ENCODE measurements at places on chromosomes 3 and 15.

DNA sequence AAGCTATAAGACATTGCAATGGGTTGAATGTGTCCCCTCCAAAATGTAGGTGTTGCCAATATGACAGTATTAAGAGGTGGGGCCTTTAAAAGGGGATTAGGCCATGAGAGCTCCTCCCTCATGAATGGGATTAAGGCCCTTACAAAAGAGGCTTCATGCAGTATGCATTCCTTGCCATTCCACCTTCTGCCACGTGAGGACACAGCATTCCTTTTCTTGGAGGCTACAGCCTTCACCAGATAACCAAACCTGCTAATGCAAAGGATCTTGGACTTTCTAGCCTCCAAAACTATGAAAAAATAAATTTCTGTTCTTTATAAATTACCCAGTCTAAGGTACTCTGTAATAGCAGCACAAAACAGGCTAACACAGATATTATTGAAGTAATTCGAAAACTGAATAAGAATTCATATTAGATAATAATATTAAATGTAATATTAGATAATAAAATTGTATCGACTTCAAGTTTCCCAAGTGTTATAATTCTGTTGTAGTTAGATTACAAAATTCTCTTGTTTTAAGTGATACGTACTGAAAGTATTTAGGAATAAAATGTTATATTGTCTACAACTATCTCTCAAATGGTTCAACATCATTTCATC is 29.4 kb upstream of the ATP8B4 start:
- no peak for DNase-seq

DNA sequence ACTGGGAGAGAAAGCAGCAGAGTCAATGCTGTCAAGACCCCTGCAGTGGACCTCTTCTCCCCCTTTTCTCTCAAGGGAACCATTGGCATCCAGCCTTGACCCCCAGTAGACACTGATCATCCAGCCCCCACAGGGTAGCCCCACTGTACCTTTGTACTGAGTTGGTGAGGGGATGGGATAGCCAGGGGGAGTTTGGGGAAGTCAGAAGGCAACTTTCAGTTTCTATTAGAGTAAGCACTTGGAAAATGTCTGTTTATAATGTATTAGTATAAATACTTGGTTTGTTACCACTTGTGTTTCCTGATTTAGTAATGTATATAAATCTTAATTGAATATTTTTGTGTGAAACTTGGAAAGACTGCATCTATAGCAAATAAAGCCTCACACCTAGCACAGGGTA is 25.0 kb downstream of the DAG1 start:
- DNase-seq, result no peak

- DNase-seq, result no peak
Measured at GRCh38 chr3:170154569-170155143, 26.9 kb downstream of the PHC3 start.

DNA sequence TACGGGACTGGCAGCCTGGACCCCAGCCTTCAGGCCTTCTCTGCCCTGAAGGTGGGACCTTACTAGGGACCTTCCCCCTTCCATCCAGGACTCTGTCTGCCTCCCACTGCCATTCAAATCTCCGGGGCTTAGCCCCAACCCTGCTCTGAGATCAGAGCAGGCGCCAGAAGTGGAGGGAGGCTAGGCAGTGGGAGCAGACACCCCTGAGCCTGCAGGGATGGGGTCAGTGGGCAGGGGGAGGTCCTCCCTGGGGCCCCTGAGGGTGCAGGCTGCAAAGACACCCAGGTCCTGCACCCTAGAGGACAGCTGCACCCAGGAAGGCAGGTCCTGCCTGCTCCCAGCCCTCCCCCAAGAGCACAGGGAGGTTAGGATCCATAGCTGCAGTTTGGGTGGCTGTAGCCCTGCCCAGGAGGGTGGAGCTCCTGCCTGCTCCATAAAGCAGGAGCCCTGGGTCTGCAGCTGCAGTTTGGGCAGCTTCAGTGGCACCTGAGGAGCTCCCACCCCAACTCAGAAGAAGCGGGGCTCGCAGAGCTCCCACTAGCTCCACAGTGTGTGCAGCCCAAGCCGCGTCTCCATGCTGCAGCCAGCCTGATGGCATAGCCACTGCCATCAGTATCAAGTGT is 8.1 kb upstream of the POC1A start:
- no peak for DNase-seq

- no peak for DNase-seq
Measured at GRCh38 chr15:73748730-73749129, 4.4 kb downstream of the INSYN1 start.

DNA sequence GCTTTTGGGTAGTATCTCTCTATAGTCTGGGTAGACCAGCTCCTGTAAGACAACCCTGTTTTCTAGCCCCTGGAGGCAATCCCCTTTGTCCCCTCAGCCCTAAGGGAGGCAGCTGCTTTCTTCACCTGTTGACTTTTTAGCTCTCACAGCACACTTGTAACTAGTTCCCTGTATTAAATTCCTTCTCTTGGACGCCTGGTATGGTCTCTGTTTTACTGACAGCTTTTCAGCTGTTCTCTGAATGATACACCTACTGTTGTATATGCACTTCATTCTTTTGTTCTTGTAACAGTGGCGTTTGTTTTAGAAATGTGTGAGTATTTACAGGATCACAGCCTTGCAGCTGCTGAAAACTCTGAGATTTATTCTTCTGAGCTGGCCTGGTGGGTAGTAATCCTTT is 413.0 kb upstream of the RBMS3 start:
- DNase-seq, result no peak

- DNase-seq, result no peak
Measured at GRCh38 chr15:45347033-45347432, 31.3 kb downstream of the GATM start.

DNA sequence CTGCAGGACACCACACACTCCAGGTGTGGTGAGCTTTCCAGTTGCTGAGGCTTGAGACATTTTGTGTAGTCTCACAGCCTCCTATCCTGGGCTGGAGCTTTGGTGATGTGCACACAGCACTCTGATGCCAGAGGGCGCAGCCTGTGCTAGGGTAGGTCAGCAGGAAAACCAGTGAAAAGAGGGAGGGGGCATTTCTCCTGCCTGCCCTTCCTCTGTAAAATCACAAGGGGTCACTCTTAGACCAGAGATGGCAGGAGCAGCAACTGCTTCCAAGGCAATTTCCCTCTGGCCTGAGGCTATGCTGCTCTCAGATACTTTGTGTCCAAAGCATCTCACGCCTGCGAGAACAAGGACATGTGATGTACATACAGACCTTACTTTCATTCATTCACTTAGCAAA is 16.5 kb upstream of the MUSTN1 start:
- no peak for DNase-seq

- DNase-seq, result no peak
Measured at GRCh38 chr3:183085634-183086390, 13.5 kb downstream of the MCCC1 start.

- no peak for DNase-seq
Measured at GRCh38 chr15:100900795-100901169, 18.4 kb upstream of the LRRK1 start.

- DNase-seq, result peak; percentile 56
Measured at GRCh38 chr3:126356373-126357264, 589 bp downstream of the KLF15 start.

DNA sequence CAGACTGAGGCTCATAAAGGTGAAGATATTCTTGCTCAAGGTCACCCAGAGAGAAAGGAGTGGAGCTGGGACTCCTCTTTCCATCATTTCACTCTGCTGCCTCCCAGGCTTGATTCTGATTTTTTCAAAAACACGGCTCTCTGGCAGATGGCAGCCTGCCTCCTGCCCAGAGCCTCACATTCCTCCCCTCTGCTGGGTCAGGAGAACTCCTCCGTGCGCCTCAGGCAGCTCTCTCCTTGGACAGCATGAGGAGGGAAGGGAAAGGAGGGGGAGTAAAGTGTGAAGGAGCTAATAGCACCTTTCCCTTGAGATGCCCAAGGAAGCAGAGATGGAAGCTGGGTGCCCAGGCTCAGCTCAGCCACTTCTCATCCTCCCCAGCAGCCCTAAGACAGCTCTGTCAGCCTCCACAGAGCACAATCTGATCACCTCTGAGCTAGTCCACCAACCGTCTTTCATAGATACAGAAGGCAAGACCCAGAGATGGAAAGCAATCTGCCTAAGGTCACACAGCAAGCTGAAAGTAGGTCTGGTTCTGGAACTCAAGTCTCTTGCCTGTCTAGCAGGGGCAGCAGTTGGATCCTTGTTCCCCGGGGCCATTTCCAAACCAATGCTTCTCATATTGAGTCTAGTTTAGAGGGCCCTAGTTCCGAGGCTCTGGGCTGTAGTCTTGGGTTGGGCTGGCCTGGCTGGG is 3.5 kb downstream of the RLBP1 start:
- no peak for DNase-seq

DNA sequence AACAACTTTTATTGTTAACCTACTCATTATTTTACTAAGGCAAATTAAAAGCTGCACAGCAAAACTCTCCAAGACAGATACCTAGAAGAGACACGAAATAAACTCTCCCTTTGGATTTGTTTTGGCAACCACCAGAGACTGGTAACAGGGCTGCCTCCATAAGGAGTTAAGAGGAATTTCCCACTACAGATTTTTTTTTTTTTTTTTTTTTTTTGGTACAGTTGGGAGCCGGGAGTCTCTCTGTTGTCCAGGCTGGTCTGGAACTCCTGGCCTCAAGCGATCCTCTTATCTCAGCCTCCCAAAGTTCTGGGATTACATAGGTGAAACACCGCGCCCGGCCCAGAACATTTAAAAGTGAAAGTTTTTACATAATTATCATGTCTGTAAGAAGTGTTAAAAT is 73.6 kb upstream of the VGLL4 start:
- DNase-seq, result no peak

GRCh38 chr3:140403079-140403478 is 274.8 kb upstream of the TRIM42 start:
- DNase-seq, result no peak

GRCh38 chr15:78540871-78541743 is 863 bp downstream of the PSMA4 start:
- DNase-seq, result no peak

- DNase-seq, result no peak
Measured at GRCh38 chr3:89441141-89441540, 333.7 kb downstream of the EPHA3 start.

DNA sequence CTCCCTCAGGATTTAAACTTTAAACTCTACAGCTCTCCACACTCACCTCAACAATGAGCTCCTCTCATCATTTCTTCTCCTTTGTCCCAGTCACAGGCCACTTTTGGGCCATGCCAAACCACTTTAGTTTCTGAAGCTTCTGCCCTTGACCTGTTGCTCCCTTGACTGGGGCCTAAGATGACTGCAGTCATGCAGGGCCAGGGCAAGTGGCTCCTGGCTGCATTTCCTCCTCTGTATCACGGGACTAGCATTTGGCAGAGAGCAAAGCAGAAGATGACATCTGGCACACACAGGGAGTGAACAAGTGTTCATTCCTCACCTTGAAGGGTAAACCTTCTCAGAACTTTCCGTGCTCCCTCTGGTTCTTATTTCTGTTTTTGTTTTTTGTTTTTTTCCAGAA is 136.9 kb downstream of the PDE8A start:
- DNase-seq, result no peak

DNA sequence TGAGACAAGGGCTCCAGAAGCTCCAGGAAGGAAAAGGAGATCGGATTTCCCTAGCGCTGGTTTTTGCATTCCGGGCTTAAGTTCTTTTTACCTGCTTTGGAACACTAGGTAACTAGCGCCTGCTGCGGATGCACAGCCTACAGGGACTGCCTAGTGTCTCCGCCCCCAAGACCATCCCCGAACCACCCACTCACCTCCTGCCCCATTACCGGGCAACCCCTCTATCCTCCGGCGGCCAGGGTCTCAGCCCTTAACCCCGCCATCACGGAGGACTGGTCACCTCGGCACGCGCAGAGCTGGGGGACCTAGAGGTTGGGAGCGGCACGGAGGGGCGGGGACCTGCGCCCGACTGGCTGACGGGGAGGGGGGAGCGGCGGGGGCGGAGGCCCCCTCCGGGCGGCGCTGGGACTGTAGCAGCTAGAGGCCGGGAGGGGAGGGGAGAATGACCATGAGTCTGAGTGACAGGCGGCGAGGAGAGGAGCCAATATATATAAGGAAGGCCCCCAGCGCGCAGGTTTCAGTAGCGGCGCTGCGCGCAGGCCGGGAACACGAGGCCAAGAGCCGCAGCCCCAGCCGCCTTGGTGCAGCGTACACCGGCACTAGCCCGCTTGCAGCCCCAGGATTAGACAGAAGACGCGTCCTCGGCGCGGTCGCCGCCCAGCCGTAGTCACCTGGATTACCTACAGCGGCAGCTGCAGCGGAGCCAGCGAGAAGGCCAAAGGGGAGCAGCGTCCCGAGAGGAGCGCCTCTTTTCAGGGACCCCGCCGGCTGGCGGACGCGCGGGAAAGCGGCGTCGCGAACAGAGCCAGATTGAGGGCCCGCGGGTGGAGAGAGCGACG is at the start of gene DLL4:
TSS of gene DLL4 (plus strand) at position 520 of the 839 bp plus-strand sequence. CDS start 329 bp downstream, outside the sequence.
- DNase-seq, result peak; percentile 79

DNA sequence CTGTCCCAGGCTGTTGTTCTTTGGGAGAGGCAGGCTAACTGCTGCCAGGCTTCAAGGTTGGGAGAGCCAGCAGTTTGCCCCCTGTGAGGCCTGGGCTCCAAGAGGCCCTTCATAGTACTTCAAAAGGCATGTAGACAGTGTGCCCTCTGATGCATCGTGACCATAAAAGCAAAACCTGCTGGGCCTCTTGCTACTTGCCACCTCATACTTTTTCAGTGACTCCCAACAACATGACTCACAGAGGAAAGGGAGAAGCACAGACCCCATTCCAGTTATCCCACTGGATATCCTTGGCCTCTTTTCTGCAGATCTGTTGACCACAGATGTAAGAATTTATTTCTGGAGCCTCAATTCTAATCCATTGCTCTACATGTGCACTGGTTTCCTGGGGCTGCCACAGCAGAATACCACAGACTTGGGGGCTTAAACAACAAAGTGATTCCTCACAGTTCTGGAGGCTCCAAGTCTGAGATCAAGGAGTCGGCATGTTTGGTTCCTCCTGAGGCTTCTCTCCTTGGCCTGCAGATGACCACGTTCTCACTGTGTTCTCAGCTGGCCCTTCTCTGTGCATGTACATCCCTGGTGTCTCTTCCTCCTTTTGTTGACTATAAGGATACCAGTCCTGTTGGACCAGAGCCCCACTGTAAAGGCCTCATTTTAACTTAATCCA is 8.9 kb upstream of the NSMCE3 start:
- no peak for DNase-seq

GRCh38 chr15:58686286-58686685 is 63.2 kb downstream of the ADAM10 start:
- no peak for DNase-seq

DNA sequence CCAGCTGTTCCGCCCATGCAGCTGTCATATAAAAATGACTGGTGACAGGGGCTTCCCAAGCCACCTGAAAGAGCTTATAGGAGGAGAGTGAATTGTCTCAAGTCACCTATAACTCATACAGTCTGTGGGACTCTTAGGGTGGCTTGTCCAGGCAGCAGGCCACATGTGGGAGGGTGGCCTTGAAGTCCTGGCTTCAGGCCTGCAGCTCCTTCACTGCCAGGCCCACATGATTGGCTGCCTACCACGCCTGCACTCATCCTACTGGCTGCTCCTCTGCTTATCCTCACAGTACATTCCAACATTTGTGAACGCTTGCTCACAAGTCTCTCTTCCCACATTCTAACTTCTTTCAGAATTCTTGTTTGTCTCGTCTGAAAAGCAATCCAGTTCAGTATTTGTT is 41.1 kb upstream of the TIPARP start:
- DNase-seq, result peak; percentile 43
